CD4-positive, alpha-beta memory T cell (primary cell): ENCODE measurements at places on chromosomes 6 and 20.

- no peak for DNase-seq
These were observed 6.8 kb upstream of the HLA-B start for GRCh38 chr6:31363811-31364210.

GRCh38 chr20:23214903-23215302 is 128.8 kb upstream of the CD93 start:
- DNase-seq: no peak

GRCh38 chr6:27631609-27631916 is 158.7 kb upstream of the ZNF184 start:
- DNase-seq: no peak

DNA sequence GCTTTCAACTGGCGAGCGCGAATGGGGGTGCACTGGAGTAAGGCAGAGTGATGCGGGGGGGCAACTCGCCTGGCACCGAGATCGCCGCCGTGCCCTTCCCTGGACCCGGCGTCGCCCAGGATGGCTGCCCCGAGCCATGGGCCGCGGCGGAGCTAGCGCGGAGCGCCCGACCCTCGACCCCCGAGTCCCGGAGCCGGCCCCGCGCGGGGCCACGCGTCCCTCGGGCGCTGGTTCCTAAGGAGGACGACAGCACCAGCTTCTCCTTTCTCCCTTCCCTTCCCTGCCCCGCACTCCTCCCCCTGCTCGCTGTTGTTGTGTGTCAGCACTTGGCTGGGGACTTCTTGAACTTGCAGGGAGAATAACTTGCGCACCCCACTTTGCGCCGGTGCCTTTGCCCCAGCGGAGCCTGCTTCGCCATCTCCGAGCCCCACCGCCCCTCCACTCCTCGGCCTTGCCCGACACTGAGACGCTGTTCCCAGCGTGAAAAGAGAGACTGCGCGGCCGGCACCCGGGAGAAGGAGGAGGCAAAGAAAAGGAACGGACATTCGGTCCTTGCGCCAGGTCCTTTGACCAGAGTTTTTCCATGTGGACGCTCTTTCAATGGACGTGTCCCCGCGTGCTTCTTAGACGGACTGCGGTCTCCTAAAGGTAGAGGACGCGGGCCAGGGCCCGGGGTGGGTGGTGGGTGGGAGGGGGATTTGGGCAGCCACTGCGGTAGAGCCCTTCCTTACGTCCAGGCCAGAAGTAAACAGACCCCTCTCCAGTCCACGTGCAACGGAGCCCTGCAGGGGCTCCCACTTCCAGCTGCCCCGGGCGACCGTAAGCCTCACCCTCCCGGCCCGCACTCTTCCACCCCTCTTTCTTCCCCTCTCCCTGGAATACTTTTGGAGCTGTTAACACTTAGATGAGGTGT is 998 bp downstream of the BMP2 start:
- DNase-seq: no peak
